ENCODE measurements at places on chromosomes 1 and 21.

GRCh38 chr1:151312411-151312810 is 14.8 kb downstream of the PI4KB start:
- H3K27ac ChIP-seq = peak overlapping the region; percentile 74
- no peaks in the 10 kb centered on the region for H3K27me3 ChIP-seq
- peaks cover 20% of the 10 kb centered on the region for H3K4me1 ChIP-seq
- DNase-seq = no peak
- peaks cover 34% of the 10 kb centered on the region for H3K36me3 ChIP-seq
- H3K4me3 ChIP-seq = no peak overlapping the region

- DNase-seq = no peak
- H3K36me3 ChIP-seq = no peaks in the 10 kb centered on the region
- H3K4me1 ChIP-seq = no peaks in the 10 kb centered on the region
- H3K27me3 ChIP-seq = peaks cover 29% of the 10 kb centered on the region
Measured at GRCh38 chr1:160577671-160578070, 1.6 kb downstream of the CD84 start.

GRCh38 chr1:1892079-1892762 is 1.3 kb upstream of the GNB1 start:
- peak overlapping the region; percentile 79 for H3K4me3 ChIP-seq
- no peaks in the 10 kb centered on the region for H3K36me3 ChIP-seq
- DNase-seq = no peak

DNA sequence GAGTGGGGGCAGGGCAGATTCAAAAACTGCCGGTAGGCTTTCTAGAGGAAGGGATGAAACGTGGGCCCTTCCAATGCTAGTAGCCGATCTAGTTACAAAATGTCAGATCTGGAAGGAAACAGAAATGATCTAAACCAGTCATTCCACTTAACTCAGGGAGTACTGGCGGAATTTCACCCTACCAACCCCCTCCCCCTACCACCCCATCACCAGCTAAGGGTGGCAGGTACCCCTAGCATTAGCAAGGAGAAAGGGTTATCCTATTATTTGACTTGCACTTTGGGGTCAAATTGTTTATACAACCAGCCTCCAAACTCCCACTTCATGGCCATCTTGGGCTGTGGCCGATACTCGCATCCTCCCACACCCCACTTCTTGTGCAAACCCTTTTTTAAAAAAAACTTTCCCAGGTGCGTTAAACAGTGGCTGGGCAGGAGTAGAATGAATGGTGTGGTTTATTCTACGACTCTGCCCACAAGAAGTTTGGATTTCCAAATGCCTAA is 644 bp upstream of the MRPL24 start:
- no peak for DNase-seq
- peaks cover 22% of the 10 kb centered on the region for H3K36me3 ChIP-seq
- H3K4me3 ChIP-seq = peak overlapping the region; percentile 97
- H3K27me3 ChIP-seq = no peaks in the 10 kb centered on the region
- peaks cover 31% of the 10 kb centered on the region for H3K4me1 ChIP-seq

DNA sequence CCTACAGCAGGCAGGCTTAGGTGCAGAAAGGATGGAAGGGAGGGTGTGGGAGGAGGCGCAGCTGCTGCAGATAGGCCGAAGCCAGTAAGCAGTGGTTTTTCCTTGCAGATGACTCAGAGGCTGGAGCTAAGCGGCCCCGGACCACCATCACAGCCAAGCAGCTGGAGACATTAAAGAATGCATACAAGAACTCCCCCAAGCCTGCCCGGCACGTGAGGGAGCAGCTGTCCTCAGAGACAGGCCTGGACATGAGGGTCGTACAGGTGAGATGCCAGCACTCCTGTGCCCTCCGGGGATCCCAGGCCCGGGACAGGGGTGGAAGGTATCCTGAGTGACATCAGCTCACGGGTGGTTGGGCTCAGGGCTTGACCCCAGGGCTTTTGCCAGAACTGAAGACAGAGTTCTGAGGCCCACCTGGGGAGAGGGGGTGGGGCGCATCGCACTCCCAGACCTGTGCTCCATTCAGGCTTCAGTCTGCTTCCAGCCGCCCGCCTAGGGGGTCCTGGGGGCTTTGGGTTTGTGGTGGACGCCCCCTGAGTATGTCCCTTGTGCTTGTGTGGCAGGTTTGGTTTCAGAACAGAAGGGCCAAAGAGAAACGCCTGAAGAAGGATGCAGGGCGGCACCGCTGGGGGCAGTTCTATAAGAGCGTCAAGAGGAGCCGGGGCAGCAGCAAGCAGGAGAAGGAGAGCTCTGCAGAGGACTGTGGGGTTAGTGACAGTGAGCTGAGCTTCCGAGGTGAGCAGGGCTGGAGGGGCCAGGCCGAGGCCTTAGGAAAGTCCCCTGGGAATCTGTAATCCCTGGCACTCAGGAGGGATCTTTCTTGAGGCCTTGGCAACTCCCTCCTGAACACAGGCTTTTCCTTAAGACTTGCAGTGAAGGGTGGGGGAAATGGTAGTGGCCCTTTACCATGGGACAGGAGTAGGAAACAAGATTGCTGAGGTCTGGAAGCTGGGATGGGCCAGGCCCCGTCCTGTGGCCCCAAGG is 41.5 kb downstream of the LHX4 start:
- DNase-seq = no peak
- no peaks in the 10 kb centered on the region for H3K27me3 ChIP-seq
- no peak overlapping the region for H3K27ac ChIP-seq
- H3K36me3 ChIP-seq = peaks cover 23% of the 10 kb centered on the region
- peaks cover 10% of the 10 kb centered on the region for H3K4me1 ChIP-seq
- H3K4me3 ChIP-seq = no peak overlapping the region

DNA sequence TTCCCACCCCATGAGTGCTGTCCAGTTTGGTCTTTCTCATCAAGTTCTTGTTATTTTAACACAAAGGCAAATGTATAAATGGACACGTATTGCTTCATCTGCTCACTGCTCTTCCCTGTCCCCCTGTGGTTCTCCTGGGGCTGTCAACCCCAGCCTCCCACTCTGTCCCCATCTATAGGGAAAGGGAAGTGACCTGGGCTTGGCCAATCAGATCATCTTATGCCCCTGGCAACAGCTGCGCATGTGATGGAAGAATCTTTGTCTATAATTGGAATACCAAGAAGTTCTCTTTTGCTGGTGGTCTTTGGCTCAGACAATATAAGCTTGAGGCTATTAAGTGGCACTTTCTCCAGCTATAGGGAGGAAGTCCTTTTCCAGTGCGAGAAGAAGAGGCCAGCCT is 4.7 kb upstream of the CCSAP start:
- H3K36me3 ChIP-seq = no peaks in the 10 kb centered on the region
- H3K27ac ChIP-seq = no peak overlapping the region
- peaks cover 30% of the 10 kb centered on the region for H3K27me3 ChIP-seq
- H3K4me1 ChIP-seq = peaks cover 8% of the 10 kb centered on the region
- no peak overlapping the region for H3K4me3 ChIP-seq
- DNase-seq = no peak

DNA sequence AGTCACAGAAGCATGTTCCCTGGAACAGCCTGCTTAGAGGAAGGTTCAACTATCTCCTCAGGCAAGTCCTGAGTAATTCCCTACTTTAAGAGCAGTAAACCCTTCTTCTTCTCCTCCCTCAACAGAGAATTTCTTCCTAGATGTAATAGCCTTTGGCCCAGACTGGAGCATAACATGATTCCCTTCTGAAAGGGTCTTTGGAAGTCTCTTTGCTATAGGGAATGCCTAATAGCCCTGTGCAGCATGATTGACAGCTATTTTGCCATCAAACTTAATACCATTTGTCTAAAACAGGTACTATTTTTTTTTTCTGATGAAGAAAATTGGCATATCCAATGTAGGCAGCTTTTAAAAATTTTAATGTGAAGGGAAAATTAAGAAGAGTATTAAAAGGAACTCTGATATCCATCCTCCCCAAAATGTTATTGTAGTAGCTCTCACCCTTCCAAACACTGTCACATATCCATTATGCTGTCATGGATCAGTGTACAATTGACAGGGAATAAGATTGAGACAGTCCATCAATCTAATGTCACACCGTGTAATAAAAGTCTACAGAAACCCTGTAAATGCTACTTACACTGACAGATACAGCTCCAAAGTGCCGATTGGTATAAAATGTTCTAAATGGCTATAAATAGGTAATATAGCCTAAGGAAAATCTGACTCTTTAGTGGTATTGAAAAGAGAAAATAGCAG is 884.6 kb downstream of the TTLL7 start:
- no peaks in the 10 kb centered on the region for H3K36me3 ChIP-seq
- DNase-seq = no peak
- no peak overlapping the region for H3K4me3 ChIP-seq
- H3K4me1 ChIP-seq = peaks cover 2% of the 10 kb centered on the region

DNA sequence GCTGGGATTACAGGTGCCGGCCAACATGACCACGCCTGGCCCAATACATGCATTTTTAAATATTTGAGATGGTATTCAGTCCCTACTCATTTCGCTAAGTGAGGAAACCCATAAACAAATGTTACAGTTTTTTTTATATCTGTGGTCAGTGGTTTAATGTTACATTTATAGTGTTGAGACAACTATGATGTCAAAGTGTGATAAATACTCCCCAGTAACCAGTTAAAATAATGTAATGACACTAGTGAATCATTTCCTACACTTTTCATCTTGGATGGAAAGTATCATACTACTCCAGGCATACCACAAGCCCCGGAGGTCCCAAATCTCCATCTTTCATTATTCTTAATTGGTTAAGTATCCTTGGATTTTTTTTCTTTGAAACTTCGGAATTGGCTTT is 87.5 kb upstream of the KIF26B start:
- H3K27me3 ChIP-seq = no peaks in the 10 kb centered on the region
- H3K36me3 ChIP-seq = peaks cover 13% of the 10 kb centered on the region
- H3K4me3 ChIP-seq = no peak overlapping the region
- no peaks in the 10 kb centered on the region for H3K4me1 ChIP-seq

DNA sequence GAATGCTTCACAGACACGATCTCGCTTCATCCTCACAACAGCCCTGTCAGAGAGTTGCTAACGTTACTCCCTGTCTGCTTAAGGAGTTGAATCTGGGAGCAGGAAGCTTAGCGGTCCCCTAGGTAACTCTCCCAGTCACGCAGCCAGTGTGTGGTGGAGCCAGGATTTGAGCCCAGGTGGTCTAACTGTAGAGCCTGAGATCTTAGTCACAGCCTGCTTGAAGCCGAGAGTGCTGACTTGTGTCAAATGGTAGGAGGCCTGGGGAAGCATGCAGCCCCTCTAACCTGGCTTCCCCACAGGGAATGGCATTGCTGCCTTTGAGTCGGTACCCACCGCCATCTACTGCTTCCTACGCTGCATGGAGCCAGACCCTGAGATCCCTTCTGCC is 4.1 kb downstream of the ADPRS start:
- H3K4me3 ChIP-seq = no peak overlapping the region
- H3K36me3 ChIP-seq = peaks cover 5% of the 10 kb centered on the region
- no peak overlapping the region for H3K27ac ChIP-seq
- no peak for DNase-seq
- H3K27me3 ChIP-seq = no peaks in the 10 kb centered on the region

- peaks cover 16% of the 10 kb centered on the region for H3K27me3 ChIP-seq
- peaks cover 2% of the 10 kb centered on the region for H3K36me3 ChIP-seq
- H3K4me3 ChIP-seq = no peak overlapping the region
- H3K27ac ChIP-seq = no peak overlapping the region
Measured at GRCh38 chr1:226457307-226457712, 49.4 kb upstream of the PARP1 start.

DNA sequence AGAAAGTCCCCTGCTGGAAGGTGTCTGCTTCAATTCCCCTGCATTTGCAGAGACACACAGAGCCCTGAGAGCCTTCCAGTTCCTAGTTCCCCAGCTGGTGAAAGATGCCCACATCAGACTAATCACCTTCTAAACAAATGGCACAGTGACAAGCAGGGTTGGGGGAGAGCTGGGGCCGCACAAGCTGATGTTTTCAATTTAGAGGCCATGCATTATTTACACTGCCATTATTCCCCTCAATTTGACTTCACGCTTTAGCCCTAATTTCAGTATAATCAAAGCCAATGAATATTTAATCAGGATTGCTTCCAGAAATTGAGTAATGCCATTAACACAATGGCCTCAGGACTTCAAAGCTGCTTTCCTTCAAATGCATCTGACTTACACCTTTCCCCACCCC is 81.5 kb downstream of the BEND5 start:
- DNase-seq = no peak
- no peak overlapping the region for H3K4me3 ChIP-seq
- no peaks in the 10 kb centered on the region for H3K4me1 ChIP-seq
- no peak overlapping the region for H3K27ac ChIP-seq

GRCh38 chr1:175861626-175862367 is 118.4 kb upstream of the TNR start:
- H3K4me1 ChIP-seq = peaks cover 18% of the 10 kb centered on the region
- no peak for DNase-seq
- H3K36me3 ChIP-seq = no peaks in the 10 kb centered on the region
- no peak overlapping the region for H3K27ac ChIP-seq
- H3K27me3 ChIP-seq = peaks cover 38% of the 10 kb centered on the region

DNA sequence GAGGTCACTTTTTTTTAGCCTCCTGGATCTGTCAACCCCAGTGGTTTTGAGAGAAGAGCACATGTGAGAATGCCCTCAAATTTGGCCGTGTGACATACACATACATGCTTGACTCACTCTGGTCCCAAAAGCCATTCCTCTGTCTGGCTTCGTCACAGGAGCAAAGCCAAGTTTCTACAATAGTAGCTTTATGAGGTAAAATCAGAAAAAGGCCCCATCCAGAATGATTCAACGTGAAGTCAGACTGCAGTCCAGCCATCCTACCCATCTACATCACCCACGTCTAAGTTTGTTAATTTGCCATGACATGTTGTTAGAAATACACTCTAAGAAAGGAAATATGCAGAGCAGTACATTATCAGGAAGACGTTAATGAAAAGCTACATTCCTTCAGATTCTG is 245.2 kb downstream of the SDCCAG8 start:
- no peak for DNase-seq
- peaks cover 38% of the 10 kb centered on the region for H3K36me3 ChIP-seq
- no peaks in the 10 kb centered on the region for H3K27me3 ChIP-seq
- peaks cover 1% of the 10 kb centered on the region for H3K4me1 ChIP-seq

GRCh38 chr1:24294716-24295371 is 24.3 kb upstream of the GRHL3 start:
- peaks cover 34% of the 10 kb centered on the region for H3K4me1 ChIP-seq
- H3K36me3 ChIP-seq = no peaks in the 10 kb centered on the region
- H3K4me3 ChIP-seq = no peak overlapping the region
- peak overlapping the region; percentile 88 for H3K27ac ChIP-seq

- no peak overlapping the region for H3K4me3 ChIP-seq
- H3K36me3 ChIP-seq = peaks cover 33% of the 10 kb centered on the region
Measured at GRCh38 chr1:35298464-35298863, 30.0 kb downstream of the ZMYM4 start.

DNA sequence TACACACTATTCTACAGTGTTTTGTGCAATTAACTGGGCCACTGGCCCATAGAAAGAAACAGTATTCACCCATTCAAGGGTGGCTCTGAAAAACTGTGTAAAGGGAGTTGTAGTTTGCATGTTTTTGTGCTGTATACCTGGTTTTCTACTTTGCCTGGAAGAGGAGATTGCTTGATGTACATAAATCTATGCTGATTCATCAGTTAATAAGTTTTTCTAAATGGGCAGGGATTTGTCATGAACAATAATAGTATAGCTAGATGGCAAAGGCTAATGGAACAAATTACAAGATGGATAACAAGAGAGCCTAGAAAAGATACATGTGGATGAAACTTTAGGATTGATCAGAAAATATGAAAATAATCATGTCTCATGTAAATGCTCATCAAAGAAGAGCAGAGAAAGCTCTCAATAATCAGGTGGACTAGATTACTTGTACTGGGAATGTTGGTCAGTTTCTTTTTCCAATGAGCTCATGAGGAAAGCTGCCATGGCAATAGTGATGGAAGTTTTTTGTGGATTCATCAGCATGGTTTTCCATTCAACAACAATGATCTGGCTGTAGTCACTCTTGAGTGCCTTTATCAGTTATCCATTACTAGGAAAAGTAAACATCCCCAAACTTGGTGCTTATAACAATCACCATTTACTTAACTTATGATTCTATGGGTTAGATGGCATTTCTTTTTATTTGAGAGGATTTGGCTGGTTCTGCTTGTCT is 602.8 kb downstream of the BRINP3 start:
- H3K27me3 ChIP-seq = no peaks in the 10 kb centered on the region
- DNase-seq = no peak
- no peaks in the 10 kb centered on the region for H3K4me1 ChIP-seq
- H3K27ac ChIP-seq = no peak overlapping the region
